ENCODE measurements at places on chromosomes 4 and X.

DNA sequence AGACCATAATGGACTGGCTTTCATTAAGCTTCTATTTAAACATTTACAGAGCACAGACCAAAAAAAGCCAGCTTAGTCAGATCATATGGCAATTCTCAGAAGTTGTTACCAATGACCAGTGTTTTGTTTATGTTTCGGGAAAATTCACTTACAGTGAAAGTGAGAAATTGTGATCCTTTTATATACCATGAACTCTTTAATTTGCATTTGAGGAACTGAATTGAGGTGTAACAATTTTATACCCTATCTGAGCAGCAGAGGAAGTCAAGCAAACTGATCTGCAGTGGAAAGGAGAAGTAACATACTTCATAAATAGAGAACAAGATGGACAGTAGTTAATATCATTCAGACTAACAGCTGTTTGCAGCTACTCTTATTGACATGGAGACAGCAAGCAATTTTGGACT lies 97.1 kb downstream of the TMA16 start:
- DNase-seq = no peak

DNA sequence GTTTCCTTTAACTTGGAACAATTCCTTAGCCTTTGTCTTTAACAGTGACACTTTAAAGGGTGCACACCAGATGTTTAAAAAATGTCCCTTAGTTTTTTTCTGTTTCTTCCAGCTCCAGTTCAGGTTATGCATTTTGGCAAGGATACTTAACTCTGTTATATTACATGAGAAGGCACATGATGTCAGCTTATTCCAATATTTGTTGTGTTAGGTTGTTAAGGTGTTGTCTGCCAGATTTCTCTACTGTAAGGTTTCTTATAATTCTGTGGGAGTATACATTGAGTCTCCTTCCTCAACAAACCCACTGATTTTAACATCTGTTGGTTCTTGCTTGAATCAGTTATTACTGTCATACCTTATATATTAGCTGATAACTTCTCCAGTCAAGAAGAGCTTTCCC lies 33.3 kb downstream of the REST start:
- DNase-seq = no peak

- DNase-seq = no peak
Observed at GRCh38 chr4:151094290-151094751, 5.1 kb upstream of the RPS3A start.

GRCh38 chr4:23878912-23879732 lies 10.7 kb downstream of the PPARGC1A start:
- DNase-seq = no peak

- DNase-seq = no peak
Observed at GRCh38 chrX:42804524-42804923, 26.6 kb upstream of the PPP1R2C start.

DNA sequence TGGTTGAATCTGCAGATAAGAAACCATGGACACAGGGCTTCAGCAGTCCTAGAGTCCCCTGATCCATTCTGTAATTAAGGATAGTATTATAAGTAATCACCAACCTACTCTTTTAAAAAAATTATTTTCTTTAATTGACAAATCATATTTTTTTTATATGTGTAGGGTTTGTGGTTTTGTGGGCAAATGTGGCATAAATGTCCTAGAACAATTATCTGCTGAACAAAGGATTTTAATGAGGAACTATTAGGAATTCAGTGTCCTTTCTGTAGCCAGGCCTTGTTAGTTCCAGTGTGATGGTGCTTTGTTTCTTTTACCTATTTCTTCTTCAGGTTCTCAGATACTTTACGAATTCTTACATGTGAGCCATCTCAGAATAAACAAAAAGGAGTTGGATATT lies 32.4 kb downstream of the PRIMPOL start:
- DNase-seq = no peak

DNA sequence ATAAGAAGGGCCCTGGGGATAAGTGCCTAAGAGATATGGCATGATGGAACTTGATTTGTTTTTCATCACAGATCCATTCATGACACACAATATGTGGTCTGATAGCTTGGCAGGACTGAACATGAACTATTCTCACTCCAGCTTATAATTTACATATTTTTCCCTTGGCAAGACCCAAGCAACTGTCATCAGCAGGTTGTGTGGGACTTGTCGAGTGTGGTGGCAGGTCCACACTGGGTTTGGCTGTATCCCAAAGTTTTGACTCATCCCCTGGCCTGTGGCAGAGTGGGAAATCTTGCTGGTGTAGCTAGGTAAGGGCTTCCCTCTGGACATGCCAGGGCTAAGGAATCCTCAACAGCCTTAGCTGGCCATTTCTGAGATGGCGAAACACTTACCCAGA lies 81.0 kb upstream of the STIM2 start:
- no peak for DNase-seq

DNA sequence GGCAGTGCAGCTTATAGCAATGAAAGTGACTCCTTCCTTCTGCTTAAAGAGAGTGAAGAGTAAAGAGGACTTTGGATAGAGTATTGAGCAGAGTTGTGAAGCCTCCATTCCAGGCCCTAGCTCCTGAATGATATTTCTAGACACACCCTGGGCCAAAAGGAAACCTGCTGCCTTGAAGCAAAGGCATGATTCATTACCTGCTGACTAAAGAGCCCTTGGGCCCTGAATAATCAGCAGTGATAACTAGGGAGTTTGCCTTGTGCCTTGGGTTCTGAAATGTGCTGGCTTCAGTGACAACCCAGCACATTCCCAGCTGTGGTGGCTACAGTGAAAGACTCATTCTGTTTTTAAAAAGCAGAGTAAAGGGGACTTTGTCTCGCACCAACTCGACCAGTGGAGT lies 49.2 kb downstream of the STPG2 start:
- DNase-seq = no peak

DNA sequence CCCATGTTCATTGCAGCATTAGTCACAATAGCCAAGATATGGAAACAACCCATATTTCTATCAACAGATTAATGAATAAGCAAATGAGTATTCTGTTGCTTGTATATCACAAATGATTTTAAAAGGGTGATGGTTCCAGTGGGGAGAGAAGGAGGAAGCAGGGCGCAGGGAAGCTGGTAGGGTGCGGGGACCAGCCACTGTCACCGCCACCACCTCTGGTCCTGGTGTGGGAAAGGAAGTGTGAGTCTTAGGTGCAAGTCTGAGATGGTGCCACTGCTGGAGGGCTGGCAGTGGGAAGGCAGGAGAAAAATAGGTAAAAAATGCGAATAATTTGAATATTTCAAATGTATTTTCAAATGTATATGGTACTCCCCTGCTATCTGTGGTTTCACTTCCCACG lies 286.8 kb upstream of the DDX53 start:
- DNase-seq = no peak
